Tracheal epithelial cell (primary cell): ENCODE measurements at places on chromosomes 16 and 17. TPM values are rescaled to one million over a fixed set of nuclear protein-coding genes. Genes with fewer than 3 reads are reported as not detected.

VTN gene
- total RNA-seq = not detected in 2 replicates

GUCY2D gene
- total RNA-seq = not detected in 2 replicates

IL17C gene
- total RNA-seq = 2.2 TPM in 1 of 2 replicates, not detected in the other

MT1F gene
- 3.8 and 14.5 TPM in 2 replicates for total RNA-seq

PERCC1 gene
- not detected in 2 replicates for total RNA-seq

EPX gene
- total RNA-seq = not detected in 2 replicates

SOX8 gene
- total RNA-seq = not detected in 2 replicates

TPSG1 gene
- not detected in 2 replicates for total RNA-seq

DUSP3 gene
- 39.4 and 69.2 TPM in 2 replicates for total RNA-seq

OTOA gene
- total RNA-seq = 0.24 TPM in 1 of 2 replicates, not detected in the other

TBC1D26 gene
- not detected in 2 replicates for total RNA-seq

CD19 gene
- not detected in 2 replicates for total RNA-seq

ASGR1 gene
- 0.64 TPM in 1 of 2 replicates, not detected in the other for total RNA-seq

ARHGAP23 gene
- 21.9 and 40.7 TPM in 2 replicates for total RNA-seq

SYT17 gene
- total RNA-seq = 1.7 and 6.3 TPM in 2 replicates

SP6 gene
- 1.9 and 2.2 TPM in 2 replicates for total RNA-seq

EIF3CL gene
- total RNA-seq = 157 and 280 TPM in 2 replicates

ANTKMT gene
- 34.0 and 42.0 TPM in 2 replicates for total RNA-seq

HSD17B1 gene
- total RNA-seq = 8.5 and 19.5 TPM in 2 replicates

CDC42EP4 gene
- total RNA-seq = 40.7 and 46.5 TPM in 2 replicates

B4GALNT2 gene
- 0.24 and 1.3 TPM in 2 replicates for total RNA-seq

FOXC2 gene
- total RNA-seq = under 0.01 and 0.21 TPM in 2 replicates

SPN gene
- not detected in 2 replicates for total RNA-seq

EFCAB5 gene
- under 0.01 TPM in 1 of 2 replicates, not detected in the other for total RNA-seq

MYH1 gene
- total RNA-seq = not detected in 2 replicates

PDE6G gene
- total RNA-seq = 0.72 TPM in 1 of 2 replicates, not detected in the other

TEX19 gene
- total RNA-seq = not detected in 2 replicates

SDF2 gene
- 51.1 and 56.1 TPM in 2 replicates for total RNA-seq

NTN3 gene
- 0.24 TPM in 1 of 2 replicates, not detected in the other for total RNA-seq

C17orf107 gene
- total RNA-seq = 1.7 and 2.9 TPM in 2 replicates

HBZ gene
- not detected in 2 replicates for total RNA-seq

TNFSF13 gene
- 5.3 and 8.2 TPM in 2 replicates for total RNA-seq
